Astrocyte (in vitro differentiated cells and primary cell): ENCODE measurements at places on chromosomes 5 and 9.

DNA sequence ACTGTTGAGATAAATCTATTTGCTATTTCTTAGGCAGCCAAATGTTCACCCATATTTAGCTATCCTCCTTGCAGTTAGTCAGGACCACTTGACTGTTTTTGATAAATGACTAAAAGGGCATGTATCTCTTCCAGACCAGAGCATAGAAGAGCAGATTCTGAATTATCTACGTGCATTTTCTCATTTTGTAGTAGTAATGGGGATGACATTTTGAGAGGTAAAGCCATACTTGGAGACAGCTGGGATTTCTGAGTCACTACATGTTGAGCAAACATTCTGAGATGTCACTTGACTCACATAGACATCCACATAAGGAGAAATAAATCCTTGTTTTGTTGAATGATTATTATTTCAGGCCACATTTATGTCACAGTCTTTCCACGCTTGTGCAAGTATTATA is 297.6 kb downstream of the CDH10 start:
- no peak overlapping the region for H3K27ac ChIP-seq
- no peak for DNase-seq
- H3K27me3 ChIP-seq, result no peaks in the 10 kb centered on the region
- H3K4me3 ChIP-seq, result no peak overlapping the region
- no peaks in the 10 kb centered on the region for H3K4me1 ChIP-seq

DNA sequence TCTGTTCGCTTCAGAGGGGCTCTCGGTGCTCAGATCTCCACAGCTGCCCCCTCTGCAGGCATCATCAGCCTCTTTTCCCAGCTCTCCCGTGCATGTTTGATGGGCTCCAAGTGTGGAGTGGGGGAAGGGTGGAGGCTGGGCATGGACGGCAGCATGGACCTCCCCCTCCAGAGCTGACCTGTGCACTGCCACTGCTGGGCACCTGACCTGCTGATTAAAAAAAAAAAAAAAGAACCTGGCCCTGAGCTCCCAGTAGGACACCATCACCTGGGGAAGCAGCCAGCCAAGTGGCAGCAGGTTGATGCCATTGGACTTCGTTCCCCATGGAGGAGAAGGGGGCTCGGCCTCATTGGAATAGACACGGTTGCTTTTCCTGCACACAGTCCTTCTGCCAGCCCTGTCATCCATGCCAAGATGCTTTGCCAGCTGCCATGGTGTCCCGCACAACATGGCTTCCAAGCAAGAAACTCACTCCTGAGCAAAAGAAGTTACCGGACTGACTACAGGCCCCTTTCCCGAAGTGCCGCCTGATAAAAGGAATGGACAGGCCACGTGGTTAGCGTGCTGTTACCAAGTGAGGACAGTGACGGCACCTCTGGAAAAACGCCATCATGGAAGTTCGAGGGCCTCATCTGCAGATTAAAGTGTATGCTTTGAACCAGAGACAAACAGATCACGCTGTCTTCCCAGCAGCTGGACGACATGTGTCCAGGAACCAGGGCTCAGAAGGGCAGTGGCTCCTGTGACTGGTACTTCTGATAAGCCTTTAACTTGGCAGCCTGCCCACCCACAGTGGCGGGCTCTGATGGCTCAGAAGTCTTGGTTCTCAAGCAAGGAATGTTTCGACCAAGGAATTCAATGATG is 14.7 kb upstream of the BRD3OS start:
- H3K4me1 ChIP-seq, result no peaks in the 10 kb centered on the region
- peaks cover 5% of the 10 kb centered on the region for H3K27me3 ChIP-seq
- no peaks in the 10 kb centered on the region for H3K36me3 ChIP-seq
- no peak overlapping the region for H3K27ac ChIP-seq
- peak; percentile 22 for DNase-seq

DNA sequence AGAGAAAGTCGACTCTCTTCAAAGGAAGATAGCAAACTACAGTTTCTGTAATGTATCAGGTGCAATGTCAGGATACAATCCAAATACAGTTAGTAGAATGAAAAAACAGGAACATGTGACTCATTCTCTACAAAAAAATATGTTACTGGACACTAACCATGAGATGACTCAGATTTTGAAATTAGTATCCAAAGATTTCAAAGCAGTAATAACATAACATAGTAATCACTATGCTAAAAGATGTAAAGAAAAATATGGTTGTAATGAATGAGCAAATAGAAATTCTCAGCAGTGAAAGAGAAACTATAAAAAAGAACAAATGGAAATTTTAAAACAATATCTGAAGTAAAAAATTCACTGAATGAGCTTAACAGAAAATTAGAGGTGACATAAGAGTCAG is 42.3 kb downstream of the SHOC1 start:
- no peaks in the 10 kb centered on the region for H3K4me1 ChIP-seq
- no peaks in the 10 kb centered on the region for H3K36me3 ChIP-seq
- H3K27me3 ChIP-seq, result no peaks in the 10 kb centered on the region
- H3K27ac ChIP-seq, result no peak overlapping the region
- peak; percentile 38 for DNase-seq

DNA sequence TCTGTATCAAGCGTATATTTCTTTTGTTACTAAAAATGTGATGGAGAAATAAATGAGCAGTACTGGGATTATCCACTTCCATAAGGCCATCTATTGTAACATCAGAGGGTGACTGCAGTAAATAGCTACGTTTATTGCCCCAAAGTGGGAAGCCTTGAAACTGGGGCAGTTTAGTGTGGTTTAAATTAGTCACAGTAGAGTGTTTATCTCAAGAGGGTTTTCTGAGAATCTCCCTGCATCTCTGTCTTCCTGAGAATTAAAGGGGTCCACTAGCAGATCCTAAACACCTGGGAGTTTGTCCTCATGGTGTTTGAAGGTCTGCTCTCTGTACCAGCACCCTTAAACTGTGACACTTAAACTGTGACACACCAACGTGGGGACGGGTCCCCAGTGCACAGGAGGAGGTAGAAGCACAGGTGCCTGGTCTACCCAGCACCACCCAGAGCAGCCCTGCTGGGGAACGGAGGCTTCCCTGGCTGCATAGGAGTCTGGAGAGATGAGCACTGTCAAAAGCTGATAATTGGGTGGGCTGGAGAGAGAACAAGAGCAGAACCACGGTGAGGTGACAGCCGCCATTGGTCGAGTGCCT is 25.2 kb downstream of the PRRC2B start:
- DNase-seq, result no peak
- peaks cover 53% of the 10 kb centered on the region for H3K4me1 ChIP-seq
- no peak overlapping the region for H3K27ac ChIP-seq
- no peak overlapping the region for H3K4me3 ChIP-seq

DNA sequence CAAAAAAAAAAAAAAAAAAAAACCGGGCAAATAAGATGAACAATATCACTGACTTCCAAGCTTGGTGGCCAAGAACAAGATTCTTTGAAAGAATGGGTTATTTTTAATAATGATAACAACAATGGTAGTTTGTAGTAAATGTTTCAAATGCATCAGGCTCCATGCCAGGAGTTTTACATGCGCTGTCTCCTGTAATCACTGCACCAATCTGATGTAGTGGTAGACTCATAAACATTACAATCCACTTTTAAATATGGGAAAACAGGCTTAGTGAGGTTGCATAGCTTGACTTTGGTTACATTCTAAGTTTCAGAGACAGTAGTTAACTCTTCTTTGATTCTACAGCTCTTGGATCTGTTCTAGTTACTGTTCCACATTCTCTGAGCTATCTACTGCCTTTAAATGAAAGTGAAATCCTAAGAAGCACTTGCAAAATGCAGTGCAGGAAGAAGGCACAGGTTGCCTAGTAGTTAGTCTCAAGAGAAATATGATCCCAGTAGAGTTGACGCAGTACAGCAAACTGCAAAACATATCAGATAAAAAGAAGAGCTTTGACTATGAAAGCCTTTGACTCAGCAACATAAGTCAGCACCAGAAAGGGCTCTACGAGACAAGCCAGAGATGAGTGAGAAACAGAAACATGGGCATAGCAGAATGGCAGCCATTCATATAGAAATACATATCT is 62.1 kb downstream of the PDE4D start:
- peaks cover 15% of the 10 kb centered on the region for H3K4me1 ChIP-seq
- H3K4me3 ChIP-seq, result no peak overlapping the region
- no peaks in the 10 kb centered on the region for H3K36me3 ChIP-seq
- DNase-seq, result peak; percentile 53
- H3K27me3 ChIP-seq, result no peaks in the 10 kb centered on the region

- no peak for DNase-seq
- H3K4me1 ChIP-seq, result peaks cover 6% of the 10 kb centered on the region
- H3K27ac ChIP-seq, result no peak overlapping the region
- no peaks in the 10 kb centered on the region for H3K36me3 ChIP-seq
These were observed 4.6 kb downstream of the BARHL1 start for GRCh38 chr9:132586830-132587591.

DNA sequence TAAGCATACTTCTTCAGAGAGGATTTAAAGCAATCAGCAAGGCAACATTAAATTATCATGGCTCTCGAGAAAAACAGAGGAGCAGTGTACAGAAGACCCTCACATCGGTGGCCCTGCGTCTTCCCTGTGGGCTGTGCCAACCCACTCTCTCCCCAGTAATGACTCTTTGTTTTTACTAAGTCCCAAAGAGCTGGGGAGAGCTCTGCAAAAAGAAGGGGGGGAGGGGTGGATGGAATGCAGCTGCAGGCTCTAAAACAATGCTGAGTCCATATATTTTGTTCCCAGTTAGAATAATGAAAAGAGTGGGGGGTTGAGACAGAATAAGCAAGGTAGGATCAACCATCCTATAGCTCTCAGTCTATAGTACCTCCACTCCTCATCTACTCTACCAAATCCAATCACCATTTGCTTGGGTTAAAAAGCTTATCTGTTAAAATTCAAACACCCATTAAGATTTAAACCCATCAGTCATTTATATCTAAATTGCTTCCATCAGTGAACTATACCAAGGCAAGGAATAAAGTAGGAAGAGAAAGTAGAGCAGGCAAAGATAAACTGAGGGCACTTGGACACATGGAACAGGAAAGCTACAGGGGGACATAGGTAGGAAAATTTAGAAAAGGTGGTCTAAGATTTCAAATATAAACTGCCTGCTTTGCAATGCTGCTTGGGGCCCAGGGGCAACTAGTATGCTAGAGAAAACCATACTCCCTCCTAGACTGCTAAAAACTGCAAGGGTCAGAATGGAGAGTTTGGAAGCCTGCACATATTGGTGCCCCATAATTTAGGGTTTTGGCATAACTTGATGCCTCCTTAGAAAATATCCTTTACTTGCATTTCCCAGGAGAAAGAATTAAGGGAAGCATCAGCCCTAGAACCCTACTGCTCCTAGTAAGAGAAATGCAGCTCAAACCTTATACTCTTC is 20.6 kb downstream of the ELL2 start:
- DNase-seq, result no peak
- H3K27ac ChIP-seq, result no peak overlapping the region
- no peak overlapping the region for H3K4me3 ChIP-seq

DNA sequence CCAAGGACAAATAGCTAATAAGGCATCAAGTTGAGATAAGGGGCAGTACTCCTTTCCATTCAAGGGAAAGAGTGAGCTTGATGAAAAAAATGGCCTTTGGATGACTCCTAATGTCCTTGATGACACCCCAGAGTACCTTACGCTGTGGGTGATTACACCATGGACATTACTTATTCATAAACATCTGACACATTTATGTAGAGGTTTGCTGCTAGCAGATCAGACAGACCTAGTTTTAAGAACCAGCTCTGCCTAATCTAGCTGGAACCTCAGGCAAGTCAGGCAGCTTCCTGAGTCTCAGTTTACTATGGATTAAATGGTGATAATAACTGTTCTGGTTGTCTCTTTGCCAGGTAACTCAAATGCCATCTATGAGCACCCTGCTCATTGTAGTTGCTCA is 2.8 kb downstream of the ALDOB start:
- peaks cover 2% of the 10 kb centered on the region for H3K27me3 ChIP-seq
- H3K36me3 ChIP-seq, result no peaks in the 10 kb centered on the region
- H3K4me1 ChIP-seq, result no peaks in the 10 kb centered on the region
- no peak overlapping the region for H3K4me3 ChIP-seq
- no peak for DNase-seq

GRCh38 chr5:83299353-83299752 is 172.2 kb upstream of the VCAN start:
- H3K4me1 ChIP-seq, result no peaks in the 10 kb centered on the region
- no peak for DNase-seq
- no peaks in the 10 kb centered on the region for H3K36me3 ChIP-seq
- H3K27ac ChIP-seq, result no peak overlapping the region
- no peaks in the 10 kb centered on the region for H3K27me3 ChIP-seq
- no peak overlapping the region for H3K4me3 ChIP-seq

DNA sequence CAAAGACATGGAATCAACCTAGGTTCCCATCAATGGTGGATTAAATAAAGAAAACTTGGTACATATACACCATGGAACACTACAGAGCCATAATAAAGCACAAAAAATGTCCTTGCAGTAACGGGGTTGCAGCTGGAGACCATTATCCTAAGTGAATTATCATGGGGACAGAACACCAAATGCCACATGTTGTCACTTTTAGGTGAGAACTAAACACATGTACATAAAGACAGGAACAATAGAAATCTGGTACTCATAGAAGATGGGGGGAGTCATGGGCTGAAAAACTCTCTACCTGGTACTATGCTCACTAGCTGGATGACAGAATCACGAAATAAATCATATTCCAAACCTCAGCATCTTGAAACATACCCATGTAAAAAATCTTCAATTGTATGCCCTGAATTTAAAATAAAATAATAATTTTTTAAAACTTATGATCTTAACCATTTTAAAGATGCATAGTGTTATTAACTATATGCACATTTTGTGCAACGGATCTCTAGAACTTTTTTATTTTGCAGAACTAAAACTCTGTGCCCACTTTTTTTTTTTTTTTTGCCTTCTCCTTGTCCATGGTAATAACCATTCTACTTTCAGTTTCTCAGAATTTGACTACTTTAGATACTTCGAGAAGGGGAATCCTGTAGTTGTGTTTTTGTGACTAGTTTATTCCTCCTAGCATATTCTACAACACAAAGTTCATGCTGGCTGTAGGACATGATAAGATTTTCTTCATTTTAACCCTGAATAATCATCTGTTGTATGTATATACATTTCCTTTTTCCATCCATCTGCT is 1081.6 kb upstream of the ACO1 start:
- DNase-seq, result no peak
- H3K27me3 ChIP-seq, result no peaks in the 10 kb centered on the region
- no peak overlapping the region for H3K4me3 ChIP-seq
- H3K27ac ChIP-seq, result no peak overlapping the region
- peaks cover 10% of the 10 kb centered on the region for H3K4me1 ChIP-seq

GRCh38 chr5:96968074-96968473 is 32.2 kb downstream of the LNPEP start:
- H3K4me3 ChIP-seq, result no peak overlapping the region
- no peaks in the 10 kb centered on the region for H3K36me3 ChIP-seq
- peak; percentile 68 for DNase-seq
- H3K27me3 ChIP-seq, result no peaks in the 10 kb centered on the region
- H3K27ac ChIP-seq, result no peak overlapping the region
- H3K4me1 ChIP-seq, result peaks cover 14% of the 10 kb centered on the region

DNA sequence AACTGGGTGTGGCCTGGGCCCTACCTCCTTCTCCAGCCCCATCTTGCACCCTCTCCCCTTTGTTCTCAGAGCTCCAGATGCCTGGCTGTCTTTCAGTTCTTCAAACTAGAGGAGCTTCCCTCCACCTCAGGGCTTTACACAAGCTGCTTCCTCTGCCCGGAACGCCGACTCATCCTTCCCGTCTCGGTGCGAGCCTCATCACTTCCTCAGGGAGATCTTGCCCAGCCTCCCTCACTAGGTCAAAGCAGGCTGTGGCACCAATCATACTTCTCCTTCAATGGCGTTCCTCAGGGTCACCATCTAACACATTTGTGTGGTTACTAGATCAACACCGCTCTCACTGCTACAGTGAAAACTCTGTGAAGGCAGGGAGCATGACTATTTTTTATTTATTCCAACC is 56.2 kb upstream of the ZSWIM6 start:
- H3K27me3 ChIP-seq, result no peaks in the 10 kb centered on the region
- peaks cover 19% of the 10 kb centered on the region for H3K4me1 ChIP-seq
- DNase-seq, result peak; percentile 52
- no peak overlapping the region for H3K27ac ChIP-seq
- no peak overlapping the region for H3K4me3 ChIP-seq
